ENCODE measurements at places on chromosomes 2 and 18. TPM values are rescaled to one million over a fixed set of nuclear protein-coding genes. Genes with fewer than 3 reads are reported as not detected.
A peak's percentile ranks its signal among the peaks of the same experiment; 100 is the strongest.

Gene GATA6
- 10.6 TPM for polyA plus RNA-seq

Gene MRO
- 2.0 TPM for polyA plus RNA-seq

Gene NPAS2
- 10.6 TPM for polyA plus RNA-seq

Gene PSMA8
- polyA plus RNA-seq, result not detected

Gene ZNF892
- polyA plus RNA-seq, result 4.9 TPM

DNA sequence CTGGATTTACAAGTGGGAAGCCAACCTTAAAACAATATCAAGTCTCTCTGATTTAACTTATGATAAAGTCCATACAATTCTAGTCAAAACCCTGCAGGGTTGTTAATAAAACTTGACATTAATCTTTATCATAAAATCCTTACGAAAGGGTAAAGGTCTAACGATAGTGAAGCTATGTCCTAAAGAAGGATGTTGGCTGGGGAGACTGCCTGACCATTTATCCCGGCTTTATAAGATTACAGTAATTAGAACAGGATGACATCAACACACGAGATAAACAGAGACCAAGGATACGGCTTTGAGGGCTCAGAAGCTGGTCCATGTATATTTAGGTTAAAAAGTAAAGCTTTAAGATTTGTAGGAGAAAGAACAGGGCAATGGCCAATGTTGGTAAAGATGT, 189.0 kb upstream of the COPS8 start:
- DNase-seq, result no peak

- DNase-seq, result no peak
These were observed 617 bp downstream of the CCDC142 start for GRCh38 chr2:74481961-74482800.

DNA sequence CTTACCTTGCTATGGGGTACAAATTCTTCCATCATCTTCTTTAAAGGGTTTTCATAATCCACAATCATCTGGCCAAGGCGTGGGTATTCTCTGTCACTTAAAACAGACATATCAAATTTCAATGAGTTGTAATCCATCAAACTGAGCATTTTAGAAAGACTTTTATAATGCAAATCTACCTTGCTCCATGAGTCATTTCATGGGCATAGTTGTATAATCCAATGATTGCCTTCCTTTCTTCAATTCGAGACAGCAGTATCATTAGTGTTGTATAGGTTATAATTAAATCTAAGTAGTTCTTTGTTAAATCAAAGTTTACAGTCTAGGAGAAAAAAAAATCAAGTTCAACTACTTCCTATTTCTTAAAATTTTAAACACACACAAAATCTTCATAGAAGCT, 36.3 kb downstream of the NCKAP1 start:
- DNase-seq, result no peak

DNA sequence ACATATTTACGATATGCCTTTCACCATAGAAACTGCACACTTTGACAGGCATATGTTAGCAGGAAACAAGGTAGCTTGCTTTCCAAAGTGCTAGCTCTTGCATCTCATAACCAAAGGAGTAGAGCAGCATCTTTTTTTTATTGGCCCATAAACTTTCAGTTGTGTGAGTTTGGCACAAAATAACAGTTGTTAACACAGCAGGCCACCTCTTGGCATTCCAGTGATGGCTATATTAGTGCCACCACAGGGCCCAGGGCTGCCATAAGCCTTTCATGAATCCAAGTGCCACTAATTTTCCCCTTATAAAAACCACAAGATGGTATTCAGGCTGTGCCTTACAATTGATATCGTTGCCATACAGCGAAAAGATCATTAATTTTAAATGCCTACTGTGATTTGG, 40.3 kb upstream of the KLF7 start:
- DNase-seq, result no peak

DNA sequence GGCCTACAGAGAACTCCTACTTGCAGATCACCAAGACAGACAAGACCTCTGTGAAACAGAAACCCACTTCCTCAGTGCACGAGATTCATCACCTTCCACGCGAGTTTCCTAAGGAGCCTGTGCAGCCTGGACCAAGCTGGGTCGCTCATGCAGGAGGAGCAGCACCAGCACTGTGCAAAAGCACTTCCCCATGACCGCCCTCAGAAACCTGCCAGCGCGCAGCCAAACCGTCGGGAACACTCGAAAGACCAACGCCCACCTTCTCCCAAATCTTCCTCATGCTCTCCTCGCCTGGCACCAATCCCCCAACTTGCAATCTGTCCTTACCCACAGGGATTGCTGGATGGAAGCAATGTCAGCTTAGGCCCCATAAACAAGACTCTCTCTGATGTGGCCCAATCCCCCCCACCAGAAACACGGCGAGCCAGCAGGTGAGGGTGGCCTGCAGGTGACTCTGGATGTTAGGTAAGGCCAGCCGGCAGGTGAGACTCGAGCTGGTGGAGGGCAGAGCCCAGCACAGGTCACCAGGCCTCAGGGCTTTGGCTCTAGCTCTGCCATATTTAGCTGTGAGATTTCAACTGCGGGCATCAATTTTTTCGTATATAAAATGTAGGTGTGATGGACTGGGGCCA, 69.4 kb downstream of the PXDN start:
- DNase-seq, result no peak

DNA sequence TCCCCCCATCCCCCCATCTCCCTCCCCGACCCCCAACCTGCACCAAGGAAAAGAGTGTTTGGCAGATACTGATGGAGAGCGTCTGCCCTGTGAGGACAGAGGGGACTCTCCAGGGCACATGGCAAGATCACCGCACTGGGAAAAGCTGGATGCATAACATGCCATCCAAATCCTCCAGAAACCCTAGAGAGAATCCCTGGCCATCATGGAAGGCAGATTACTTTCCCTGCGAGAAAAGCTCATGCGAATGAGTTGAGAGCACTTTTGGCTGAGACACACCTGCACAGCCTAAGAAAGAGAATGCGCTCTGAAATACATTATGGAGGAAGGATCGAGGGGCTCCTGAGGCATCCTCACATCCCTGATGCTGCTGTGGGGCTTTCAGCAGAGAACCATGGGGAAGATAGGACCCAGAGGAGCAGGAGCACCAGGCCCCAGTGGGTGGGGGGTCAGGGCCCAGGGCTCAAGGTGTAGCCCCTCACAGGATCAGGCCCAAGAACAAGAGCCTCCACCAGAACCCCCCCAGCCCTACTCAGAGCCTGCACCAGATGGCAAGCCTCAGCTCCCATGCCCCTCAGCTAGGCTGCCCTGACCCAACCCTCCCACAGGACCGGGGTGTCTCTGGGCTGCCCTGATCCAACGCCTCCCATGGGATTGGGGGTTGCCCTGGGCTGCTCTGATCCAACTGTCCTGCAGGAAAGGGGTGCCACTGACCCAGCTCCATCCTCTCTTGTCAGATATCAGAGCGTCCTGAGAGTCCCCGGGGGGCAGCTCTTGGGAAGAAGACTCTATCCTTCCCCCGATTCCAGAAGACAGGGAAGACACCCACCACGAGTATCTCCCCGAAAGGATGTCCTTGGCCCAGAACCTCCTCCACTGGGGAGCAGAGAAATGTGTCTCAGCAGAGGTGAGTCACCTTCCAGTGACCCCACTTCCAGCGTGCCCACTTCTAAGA, 153.4 kb downstream of the NDUFA10 start:
- no peak for DNase-seq

GRCh38 chr2:100067784-100068183, 74.6 kb downstream of the AFF3 start:
- DNase-seq, result no peak

- DNase-seq, result no peak
These were observed 290.8 kb upstream of the CHAC2 start for GRCh38 chr2:53476834-53477233.

DNA sequence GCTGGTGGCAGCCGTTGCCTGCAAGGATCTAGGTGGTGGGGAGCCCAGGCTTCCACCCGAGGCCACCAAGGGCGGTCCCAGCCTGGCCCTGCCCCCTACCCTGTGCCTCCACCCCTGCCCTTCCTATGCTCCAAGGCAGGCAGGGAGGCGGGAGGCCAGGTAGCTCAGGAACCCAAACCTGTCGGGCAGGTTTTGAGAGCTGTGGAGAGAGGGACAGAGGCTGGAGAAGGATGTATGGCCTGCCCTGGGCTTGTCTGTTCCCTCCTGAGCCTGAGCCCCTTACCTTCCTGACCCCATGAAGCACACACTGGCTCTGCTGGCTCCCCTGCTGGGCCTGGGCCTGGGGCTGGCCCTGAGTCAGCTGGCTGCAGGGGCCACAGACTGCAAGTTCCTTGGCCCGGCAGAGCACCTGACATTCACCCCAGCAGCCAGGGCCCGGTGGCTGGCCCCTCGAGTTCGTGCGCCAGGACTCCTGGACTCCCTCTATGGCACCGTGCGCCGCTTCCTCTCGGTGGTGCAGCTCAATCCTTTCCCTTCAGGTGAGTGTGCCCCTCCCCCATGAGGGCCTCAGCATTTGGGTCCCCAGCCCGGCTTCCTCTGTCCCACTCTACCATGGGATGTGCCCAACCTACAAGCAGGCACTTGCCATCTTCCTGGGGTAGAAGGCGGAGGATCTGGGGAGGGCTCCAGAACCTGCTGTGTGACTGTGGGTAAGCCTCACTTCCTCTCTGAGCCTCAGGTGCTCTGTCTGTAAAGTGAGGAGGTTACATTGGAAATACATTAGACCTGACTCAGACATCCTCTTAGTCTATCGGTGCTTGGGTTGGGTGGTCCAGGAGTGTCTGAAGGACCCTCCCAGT, at the start of gene PROM2:
TSS of gene PROM2 (plus strand) at position 159 of the 860 bp plus-strand sequence. CDS start at position 296, 137 bp downstream.
- peak; percentile 65 for DNase-seq

DNA sequence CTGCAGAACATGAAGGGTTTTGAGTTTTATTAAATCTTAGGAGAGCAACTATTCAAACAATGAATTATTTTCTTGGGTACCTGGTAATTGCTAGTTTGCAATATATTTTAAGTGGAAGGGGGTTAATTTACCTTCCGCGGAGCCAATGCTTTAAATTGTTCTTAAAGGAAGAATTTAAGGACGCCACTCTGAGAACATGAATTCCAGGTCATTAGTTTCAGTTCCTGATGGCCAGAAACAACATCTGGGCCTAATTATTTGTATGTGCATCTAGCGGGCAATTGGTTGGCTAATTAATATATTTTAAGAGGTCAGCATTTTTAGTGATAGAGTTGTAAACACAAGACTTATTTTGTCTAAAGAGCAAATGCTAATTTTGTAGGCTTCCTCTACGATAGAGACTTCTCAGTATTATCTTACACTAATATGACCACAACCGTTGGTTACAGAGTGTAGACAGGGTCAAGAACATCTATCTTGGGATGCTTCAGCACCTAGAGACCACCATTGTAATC, 40.8 kb downstream of the CCBE1 start:
- DNase-seq, result no peak

DNA sequence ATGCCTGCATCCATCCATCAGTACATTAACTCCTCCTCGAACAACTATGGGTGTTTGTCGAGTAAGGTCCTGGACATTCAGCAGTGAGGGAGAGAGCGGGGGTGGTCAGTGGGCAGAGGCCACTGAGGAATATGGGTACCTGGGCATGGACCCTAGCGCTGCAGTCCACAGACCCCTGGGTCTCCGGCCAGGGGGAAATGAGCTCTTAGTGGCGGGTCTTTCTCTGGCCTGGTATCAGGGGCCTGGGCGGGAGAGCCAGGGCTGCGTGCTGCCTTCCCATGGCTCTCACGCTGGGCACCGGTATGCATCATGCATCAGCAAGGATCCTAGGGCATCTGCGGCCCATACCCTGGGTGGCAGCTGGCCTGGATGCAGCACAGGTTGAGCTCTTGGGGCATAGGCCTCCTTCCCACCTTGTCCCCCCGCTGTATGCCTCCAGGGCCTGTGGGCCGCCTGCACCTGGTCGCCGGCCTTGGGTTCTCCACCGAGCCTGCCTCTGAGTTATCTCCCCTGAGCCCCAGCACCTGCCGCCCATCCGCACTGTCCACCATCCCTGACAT, 1.3 kb upstream of the MOCOS start:
- DNase-seq, result no peak

- no peak for DNase-seq
These were observed 396.2 kb downstream of the ARHGAP15 start for GRCh38 chr2:143525402-143525860.

DNA sequence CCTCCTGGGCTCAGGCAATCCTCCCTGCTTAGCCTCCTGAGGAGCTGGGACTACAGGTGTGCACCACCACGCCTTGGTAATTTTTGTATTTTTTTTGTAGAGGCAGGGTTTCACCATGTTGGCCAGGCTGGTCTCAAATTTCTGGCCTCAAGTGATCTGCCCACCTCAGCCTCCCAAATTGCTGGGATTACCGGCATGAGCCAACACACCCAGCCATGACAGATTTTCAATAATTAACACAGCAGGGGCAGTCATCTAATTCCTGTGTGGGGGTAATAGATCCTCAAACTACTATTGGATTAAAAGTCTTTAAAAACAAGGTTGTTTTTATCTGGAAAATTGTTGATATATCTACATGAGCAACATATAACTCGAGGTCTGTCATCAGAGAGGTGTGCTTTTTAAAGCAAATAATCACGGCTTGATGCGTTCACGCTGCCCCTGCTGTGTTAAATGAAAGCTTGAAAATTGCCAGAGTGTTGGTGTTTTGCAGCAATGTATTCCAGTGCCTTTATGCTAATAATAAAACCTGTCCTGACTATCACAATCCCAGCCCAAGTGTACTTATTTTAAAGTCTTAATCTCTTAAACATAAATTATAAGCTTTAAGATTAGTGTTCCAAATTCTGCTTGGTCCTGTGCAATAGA, 35.6 kb upstream of the ASB1 start:
- no peak for DNase-seq

- no peak for DNase-seq
These were observed 46.1 kb upstream of the DAPL1 start for GRCh38 chr2:158748926-158749590.

GRCh38 chr2:18701981-18702380, 112.6 kb upstream of the NT5C1B start:
- no peak for DNase-seq

DNA sequence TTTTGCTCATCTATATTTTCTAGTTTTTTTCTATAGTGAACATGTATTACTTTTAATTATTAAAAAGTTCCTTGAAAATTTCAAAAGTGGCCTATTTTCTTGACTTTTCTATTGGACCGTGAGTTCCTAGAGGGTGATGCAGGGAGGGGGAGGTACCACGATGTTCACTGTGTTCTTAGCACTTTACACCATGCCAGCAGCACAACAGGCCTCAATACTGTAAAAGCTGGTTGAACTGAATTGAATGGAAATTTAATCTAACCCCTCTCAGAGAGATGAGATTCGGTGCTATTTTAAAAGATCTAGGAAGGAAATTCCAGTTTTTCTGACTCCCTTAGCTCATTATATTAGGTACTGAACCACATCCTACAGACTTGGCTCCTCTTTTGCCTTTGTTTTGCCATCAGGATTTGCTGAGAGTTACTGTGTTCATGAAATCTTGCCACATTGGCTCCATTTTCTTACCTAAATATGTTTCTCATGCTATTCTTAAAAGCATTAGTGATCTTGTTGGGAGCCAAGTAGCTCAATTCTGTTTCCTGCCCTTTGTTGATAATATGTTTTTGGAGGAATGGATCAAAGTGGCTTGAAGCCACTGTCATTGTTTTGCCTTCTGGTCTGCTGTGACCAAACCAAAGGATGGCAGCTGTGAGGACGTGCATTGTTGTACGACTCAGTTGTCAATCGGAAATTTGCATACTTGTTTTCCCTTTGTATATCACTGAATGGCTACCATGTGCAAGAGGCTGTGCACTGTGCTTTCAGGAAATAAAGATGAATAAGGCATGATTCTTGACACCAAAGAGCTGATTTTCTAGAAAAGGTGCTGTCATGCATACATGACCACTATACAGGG, 25.3 kb downstream of the MYO1B start:
- DNase-seq, result no peak

GRCh38 chr2:30721668-30722647, 85.3 kb downstream of the CAPN13 start:
- no peak for DNase-seq

- no peak for DNase-seq
These were observed 208.4 kb upstream of the COL3A1 start for GRCh38 chr2:188765522-188766470.

GRCh38 chr2:201642086-201642578, 1.2 kb downstream of the TMEM237 start:
- no peak for DNase-seq

Measured in right renal pelvis (tissue), 4 donors.